ENCODE measurements at places on chromosomes 12 and 14.

DNA sequence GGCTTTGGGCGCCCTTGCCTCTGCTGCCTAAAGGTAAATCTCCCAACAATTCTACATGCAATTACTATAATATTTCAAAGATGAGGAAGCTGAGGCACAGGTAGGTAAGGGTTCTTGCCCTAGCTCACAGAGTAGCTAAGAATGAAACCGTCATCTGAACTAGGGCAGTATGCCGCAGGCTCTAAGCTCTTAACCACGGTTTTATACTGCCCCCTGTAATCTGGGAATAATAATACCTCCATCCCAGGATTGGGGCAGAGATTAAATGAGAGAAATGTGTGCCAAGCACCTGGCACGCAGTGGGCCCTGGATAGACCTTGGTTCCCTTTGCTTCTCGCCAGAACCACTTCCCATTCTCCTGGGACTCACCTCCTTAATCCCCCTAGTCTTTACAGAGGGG, 1.5 kb upstream of the HRK start:
- DNase-seq, result no peak

DNA sequence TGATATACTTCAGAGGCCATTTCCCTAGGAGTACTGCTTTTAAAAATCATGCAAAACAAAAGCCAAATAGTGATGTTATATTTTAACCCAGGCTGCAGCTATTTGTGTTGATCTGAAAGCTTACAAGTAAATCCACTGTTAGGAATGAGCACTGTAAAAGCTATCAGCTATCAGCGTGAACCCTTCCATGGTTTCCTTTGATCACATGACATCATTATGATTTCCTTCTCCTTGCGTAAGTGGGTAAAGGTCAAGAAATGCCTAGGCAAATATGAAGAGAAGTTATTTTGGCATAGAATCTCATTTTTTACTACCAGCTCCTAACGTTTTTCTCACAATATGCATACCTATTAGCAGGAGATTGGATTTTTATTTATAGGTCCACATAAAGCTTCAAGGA, 48.6 kb upstream of the CATSPERB start:
- DNase-seq, result no peak

- no peak for DNase-seq
These were observed 367.4 kb downstream of the BTG1 start for GRCh38 chr12:91778091-91778832.

GRCh38 chr12:106022568-106023012, 116.2 kb downstream of the NUAK1 start:
- DNase-seq, result no peak

DNA sequence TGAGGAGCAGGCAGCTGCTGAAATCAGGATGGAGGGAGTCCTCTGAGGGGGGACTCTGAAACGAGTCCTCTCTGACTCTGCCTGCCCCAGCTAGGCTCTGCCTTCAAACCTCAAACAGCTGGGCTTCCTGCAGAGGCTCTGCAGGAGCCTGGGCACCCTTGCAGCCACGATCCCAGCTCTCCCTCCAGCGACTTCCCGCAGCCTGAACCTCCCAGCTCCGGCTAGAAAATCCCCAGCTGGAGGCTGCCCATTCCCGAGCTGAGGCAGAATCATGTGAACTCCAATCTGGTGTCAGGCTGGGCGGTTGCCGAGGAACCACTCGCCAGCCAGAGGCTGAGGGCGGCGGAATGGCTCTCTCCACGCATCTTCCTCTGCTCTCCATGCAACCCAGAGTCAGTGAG, at the start of gene GPR68:
Gene GPR68, minus strand, starts transcription at position 204 of the 401 bp plus-strand sequence. CDS start 9,654 bp downstream, outside the sequence.
- DNase-seq, result no peak

DNA sequence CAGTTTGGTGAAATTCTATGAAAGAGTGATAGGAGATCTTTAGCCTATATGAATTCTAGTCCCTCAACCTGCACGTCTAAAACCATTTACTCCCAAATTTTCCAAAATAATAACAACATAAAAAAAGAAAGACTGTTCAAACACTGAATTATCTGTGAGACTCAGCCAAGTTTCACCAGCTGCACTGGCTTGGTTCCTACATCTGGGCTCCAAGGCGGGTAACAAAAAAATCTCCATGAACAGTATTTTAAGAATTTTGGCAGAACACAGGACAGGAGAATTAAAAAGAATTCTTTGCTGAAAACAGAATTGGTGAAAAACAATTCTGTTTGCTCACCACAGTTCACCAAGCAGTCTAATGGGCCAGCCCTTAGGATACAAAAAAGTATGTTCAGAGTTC, 536.8 kb upstream of the ATP2B1 start:
- DNase-seq, result no peak

DNA sequence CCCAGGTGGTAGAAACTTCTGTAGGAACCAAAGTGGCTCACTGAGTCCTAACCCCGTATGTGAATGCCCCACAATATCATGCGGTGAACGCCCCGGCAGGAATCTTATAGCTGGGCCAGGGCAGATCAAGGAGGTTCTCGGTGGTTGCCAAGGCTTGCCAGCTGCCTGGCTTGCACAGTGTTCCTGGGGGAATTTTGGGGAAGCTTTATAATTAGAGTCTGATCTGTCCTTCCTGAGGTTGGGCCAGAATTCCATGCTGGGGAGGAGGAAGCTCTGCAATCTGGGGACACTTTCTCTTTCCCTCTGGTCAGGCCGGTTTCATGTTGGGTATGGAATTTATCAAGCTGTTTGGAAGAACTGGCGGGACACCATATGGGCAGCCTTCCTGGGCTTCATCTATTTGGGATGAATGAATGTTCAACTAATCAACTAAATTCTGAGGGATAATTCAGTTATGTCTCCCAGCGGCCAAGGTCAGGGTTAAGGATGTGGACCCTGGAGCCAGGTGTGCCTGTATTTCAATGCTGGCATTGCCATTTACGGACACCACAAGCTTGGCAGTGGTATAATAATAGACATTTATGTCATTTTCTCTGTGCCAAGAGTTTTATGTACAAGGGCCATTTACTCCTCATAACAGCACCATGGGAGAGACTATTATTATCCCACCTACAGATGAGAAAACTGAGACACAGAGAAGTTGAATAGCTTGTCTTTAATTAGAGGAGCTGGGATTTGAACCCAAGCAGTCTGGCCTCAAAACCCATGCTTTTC, 54.3 kb downstream of the SVOP start:
- no peak for DNase-seq

GRCh38 chr12:54459355-54459754, 14.0 kb downstream of the GTSF1 start:
- no peak for DNase-seq

- DNase-seq, result no peak
These were observed 504.9 kb downstream of the VRK1 start for GRCh38 chr14:97301931-97302559.

GRCh38 chr14:74368441-74368840, 20.2 kb downstream of the VRTN start:
- DNase-seq, result no peak

GRCh38 chr12:105156260-105156659, 48.7 kb downstream of the WASHC4 start:
- no peak for DNase-seq

- no peak for DNase-seq
These were observed 11.9 kb upstream of the DCN start for GRCh38 chr12:91194500-91194899.

DNA sequence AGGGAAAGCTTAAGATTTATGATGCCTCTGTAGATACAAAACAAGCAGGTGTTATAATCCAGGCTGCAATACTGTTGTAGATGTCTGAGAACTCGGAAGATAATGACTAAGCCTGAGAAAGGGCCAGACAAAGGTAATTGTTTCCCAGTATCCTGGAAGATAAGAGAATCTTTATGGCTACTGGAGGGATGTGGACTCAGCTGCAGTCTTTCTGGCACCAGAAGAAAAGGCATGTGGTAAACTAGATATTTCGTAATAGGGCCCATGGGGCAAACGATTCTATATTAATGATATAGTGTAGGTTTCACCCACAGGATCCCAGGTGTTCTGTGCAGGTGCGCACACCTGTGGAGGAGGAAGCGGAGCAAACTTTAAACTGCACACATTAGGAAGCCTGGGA, 9.2 kb upstream of the APOLD1 start:
- peak; percentile 18 for DNase-seq

DNA sequence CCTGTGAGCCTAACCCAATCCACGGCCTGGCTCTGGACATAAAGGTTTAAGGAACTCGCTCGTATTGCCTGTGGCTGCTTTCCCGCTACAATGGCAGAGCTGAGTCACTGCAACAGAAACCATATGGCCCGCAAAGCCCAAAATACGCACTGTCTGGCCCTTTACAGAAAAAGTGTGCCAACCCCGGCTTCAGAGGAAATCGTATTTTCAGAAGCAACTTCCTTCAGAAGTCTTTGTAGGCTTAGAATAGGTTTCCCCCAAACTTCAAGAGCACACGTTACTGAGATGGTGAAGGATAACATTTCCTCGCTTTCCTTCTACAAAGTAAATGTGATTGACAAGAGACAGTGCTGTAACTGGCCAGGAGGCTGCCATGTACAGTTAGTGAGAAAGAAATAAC, 34.8 kb upstream of the TESC start:
- DNase-seq, result no peak

GRCh38 chr12:52834727-52835001, 553 bp upstream of the KRT79 start:
- no peak for DNase-seq

- DNase-seq, result peak; percentile 24
These were observed 523 bp downstream of the WSB2 start for GRCh38 chr12:118060301-118061010.

GRCh38 chr14:91094772-91095171, 19.1 kb upstream of the DGLUCY start:
- no peak for DNase-seq

DNA sequence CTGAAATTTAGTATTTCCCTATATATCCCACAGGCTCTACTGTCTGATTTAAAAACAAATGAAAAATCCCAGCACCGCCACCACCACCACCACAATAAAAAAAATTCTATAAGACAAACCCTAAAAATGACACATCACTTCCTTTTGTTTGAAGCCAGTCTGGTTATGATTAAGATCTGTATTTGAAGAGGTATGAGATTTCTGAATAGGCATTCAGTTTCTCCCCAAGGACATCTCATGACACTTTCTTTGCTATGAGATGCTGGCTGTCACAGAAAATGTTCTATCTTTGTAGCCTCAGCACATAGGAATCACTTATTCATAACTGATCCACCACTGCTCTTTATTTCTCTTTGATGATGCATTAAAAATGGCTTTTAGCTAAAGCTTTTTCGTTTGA, 1071.0 kb downstream of the SLC6A15 start:
- no peak for DNase-seq

DNA sequence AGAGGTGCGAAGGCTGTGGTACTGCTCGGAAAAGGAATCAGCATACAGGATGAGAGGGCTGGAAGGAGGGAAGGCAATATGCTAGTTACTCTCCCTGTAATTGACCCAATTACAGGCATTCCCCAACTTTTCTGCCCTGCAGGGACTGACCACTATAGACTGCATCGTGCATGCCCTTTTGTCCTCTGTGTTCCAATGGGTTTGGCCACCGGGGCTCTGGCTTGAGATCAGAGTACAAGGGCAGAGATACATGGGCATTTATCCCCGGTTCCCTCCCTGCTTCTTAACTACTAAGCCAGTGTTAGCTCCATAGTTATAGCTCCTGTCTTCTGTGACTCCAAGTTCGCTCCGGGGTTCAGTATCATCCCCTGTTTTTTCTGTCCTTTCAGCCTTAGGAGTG, 59.7 kb downstream of the GTF2A1 start:
- DNase-seq, result no peak

GRCh38 chr14:90060312-90060964, 1.4 kb upstream of the KCNK13 start:
- DNase-seq, result no peak

DNA sequence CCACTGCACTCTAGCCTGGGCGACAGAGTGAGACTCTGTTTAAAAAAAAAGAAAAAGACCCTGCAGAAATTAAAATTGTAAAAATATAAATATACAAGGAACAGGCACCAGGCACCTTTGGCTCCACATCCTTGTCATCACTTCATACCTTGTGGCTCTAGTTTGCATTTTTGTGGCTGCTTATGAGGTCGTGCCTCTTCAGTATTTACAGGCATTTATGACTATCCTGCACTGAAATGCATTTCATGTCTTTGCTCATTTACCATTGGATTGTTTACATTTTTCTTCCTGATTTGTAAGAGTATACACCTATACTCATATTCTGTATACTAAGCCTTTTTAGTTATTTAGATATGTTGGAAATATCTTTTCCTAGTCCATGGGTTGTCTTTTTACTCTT, 20.1 kb downstream of the BICD1 start:
- no peak for DNase-seq

Measured in NCI-H2029 (cell line).